ENCODE measurements at places on chromosomes 12 and 14.

DNA sequence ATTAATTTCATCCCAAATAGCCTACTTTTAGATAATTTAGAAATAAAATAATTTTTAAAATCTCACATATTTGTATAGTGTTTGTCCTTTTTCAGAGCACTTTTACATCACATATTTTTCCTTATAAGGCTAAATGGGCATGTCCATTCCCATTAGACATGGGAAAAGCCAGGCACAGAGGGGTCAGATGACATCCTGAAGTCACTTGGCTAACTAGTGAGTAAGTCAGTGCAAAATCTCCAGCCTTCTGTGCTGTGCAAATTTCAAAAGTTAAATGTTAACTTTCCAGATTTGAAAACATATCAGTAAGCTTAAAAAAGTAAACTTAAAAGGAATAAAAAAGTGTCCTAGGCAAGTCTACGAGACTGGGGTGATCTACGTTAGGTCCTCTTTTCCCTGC is 117.4 kb downstream of the EMP1 start:
- DNase-seq = no peak

GRCh38 chr12:3596703-3597415 is 105.9 kb downstream of the PRMT8 start:
- no peak for DNase-seq

GRCh38 chr12:76266797-76267196 is 81.4 kb downstream of the BBS10 start:
- DNase-seq = peak; percentile 89

DNA sequence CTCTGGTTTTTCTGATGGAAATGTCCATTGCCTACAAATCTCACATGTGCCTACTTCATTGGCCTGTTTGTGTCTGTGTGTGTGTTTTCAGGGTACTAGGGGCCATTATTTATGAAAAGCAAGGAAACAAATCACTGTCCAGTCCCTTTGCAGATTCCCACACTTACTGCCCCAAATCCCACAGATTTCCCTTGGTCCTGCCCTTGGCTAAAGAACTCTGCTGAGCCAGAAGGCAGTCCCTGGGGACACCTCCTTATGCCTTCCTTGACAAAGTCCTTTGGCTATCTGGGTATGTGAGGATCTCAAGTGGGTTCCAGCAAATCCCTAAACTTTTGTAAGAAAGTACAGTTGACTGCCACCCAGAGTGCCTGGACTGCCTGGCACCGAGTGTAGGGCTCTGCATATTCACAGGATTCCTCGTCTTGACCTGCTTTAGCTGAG is 388.1 kb downstream of the BCAT1 start:
- DNase-seq = no peak
